ENCODE measurements at places on chromosomes 3 and 15.

DNA sequence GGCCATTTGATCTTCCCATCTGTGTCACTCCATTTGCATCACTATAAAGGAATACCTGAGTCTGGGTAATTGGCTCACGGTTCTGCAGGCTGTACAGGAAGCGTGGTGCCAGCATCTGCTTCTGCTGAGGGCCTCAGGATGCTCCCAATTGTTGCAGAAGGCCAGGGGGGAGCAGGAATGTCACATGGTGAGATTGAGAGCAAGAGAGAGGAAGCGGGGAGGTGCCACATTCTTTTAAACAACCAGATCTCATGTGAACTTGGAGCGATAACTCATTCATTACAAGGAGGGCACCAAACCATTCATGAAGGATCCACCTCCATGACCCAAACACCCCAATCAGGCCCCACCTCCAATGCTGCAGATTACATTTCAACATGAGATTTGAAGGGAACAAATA, 13.1 kb upstream of the RAB7A start:
- no peak for DNase-seq

GRCh38 chr3:127164615-127165014, 28.3 kb upstream of the PRR23E start:
- DNase-seq = no peak

GRCh38 chr3:22728406-22728805, 474.7 kb upstream of the UBE2E2 start:
- DNase-seq = no peak

DNA sequence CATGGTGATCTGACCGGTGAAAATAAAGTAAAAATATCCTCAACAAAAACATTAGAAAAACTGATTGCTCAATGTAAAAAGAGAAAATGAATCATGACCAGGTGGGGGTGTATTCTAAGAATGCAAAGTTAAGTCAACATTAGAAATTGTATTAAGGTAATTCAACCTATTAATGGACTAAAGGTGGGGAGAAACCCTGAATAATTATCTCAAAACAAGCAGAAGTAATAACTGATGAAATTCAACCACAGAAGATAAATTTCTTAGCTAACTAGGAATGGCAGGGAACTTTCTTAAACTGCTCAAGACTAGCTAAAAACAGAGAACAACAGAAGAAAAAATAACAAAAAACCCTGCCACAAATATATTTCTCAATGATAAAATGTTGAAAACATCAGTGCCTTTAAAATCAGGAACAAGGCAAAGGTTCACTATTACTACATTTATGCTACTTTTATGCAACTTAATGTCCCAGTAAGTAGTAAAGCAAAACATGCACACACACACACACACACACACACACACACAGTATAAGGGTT, 204.4 kb upstream of the THBS1 start:
- no peak for DNase-seq

- DNase-seq = no peak
These were observed 43.2 kb downstream of the TP63 start for GRCh38 chr3:189674249-189674913.

DNA sequence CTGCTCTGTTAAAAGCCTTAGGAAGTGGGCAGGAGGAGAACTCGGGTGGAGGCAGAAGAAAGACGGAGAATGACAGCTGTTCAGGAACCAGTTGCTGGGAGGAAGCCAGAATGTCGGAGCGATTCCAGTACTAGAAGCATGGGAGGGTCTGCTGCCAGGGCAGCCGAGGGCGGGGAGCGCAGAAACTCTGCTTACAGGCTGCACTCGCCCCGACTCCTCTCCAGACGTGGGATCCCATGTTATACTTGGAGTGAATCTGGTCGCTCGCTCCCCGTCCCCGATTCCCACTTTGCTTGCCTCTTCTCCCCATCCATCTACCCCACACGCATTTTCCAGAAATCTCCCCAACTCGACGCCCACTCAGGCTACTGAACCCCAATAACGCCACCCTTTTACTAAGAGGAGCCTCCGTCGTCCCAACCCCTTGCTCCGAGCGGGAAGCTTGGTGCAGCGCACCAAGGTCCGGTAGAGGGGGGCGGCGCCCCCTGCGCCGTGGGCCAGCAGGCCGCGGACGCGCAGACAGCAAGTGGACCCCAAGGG, 665 bp downstream of the GATM start:
- no peak for DNase-seq

- no peak for DNase-seq
These were observed 186.3 kb upstream of the GPR149 start for GRCh38 chr3:154616298-154616697.

GRCh38 chr3:191680989-191681597, 220.1 kb downstream of the PYDC2 start:
- DNase-seq = no peak

DNA sequence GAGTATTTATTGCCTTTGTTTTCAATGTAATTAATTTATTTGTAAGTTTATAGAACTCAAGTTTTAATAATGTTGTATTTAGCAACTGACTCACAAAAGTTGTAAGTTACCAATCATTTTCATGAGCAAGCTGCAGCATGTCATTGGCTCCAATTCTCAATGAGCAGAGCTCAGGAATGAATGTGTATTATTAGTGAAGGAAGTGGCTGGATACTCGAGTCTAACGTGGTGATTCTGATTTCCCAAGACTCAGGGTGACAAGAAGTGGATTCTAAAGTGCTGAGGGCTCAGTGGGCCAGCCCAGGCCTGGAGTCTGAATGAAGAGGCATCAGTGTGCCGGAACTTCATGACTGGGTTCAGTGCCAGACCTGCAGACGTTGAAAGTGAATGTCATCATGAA, 39.6 kb downstream of the CLDN11 start:
- no peak for DNase-seq

GRCh38 chr15:90895571-90896117, 7.5 kb upstream of the MAN2A2 start:
- no peak for DNase-seq

DNA sequence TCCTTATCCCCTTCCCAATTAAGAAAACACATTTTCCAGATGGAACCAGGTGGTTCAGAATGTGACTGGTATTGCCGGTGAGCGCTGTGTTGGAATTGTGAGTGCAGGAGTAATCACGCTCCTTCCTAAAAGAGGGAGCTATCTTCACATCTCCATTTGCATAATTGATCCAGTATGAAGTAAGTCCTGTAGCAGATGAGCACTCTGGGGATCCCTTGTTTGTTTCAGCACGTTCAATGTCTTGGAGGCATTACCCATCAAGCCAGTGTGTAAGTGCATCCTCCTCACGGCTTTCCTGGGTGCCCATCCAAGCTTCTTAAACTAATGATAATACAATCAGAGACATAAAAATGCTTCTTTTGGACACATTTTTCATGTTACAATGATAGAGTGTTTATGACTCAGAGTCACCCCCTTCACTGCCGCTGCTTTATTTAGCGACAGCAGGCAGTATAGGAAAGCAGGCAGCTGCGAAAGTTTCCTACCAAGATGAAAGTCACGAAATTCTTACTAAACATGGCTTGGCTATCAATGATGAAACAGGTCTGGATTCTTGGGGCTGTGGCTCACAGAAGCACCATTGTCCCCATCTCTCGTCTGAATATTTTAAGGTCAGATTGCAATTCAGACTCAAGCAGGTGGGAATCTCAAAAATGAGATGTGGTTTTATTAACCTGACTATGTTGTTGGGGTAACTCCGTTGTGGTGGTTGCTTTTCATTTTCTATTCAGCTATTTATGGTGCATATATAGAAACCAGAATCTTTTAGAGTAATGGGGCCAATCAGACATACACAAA, 346.3 kb upstream of the MDFIC2 start:
- DNase-seq = no peak

GRCh38 chr3:56205406-56205805, 262.9 kb downstream of the ERC2 start:
- no peak for DNase-seq

DNA sequence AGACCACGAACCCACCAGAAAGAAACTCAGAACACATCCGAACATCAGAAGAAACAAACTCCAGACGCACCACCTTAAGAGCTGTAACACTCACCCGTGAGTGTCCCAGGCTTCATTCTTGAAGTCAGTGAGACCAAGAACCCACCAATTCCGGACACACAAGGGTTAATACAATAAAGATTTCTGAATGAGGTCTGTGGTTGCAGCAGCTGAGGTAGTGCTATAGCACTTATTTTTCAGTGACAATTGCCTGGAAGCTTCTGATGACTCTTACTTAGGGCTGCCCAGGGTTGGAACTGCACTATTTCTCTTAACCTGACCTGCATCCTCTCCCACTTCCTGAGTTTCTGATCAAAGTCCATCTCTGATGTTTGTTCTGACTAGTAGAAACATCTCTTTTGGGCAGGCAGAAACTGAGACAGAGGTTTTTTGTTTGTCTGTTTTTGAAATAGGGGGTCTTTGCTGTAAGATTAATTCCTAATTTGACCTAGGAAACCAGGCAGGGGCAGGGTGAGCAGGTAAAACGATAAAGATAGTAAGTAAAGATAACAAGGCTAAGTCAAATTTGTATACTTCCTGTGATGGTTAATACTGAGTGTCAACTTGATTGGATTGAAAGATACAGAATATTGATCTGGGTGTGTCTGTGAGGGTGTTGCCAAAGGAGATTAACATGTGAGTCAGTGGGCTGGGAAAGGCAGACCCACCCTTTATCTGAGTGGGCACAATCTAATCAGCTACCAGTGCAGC, 169.1 kb downstream of the GAP43 start:
- DNase-seq = no peak
